ENCODE measurements at places on chromosomes 3 and 15. TPM values are rescaled to one million over a fixed set of nuclear protein-coding genes. Genes with fewer than 3 reads are reported as not detected.

- no peaks in the 10 kb centered on the region for H3K4me1 ChIP-seq
- no peaks in the 10 kb centered on the region for H3K36me3 ChIP-seq
- H3K4me3 ChIP-seq: no peak overlapping the region
- peak; percentile 85 for DNase-seq
- no peaks in the 10 kb centered on the region for H3K27me3 ChIP-seq
These were observed 71.9 kb upstream of the SPATA12 start for GRCh38 chr3:56988458-56989168.

Gene TMEM40
- not detected for total RNA-seq

GRCh38 chr3:79041621-79042020 lies 726.2 kb downstream of the ROBO1 start:
- H3K4me1 ChIP-seq: no peaks in the 10 kb centered on the region
- no peaks in the 10 kb centered on the region for H3K36me3 ChIP-seq
- no peak for DNase-seq
- H3K27me3 ChIP-seq: no peaks in the 10 kb centered on the region

GRCh38 chr15:101490408-101490891 lies 943 bp upstream of the PCSK6 start:
- DNase-seq: no peak
- peaks cover 21% of the 10 kb centered on the region for H3K27me3 ChIP-seq
- H3K36me3 ChIP-seq: no peaks in the 10 kb centered on the region
- H3K4me3 ChIP-seq: no peak overlapping the region
- H3K27ac ChIP-seq: no peak overlapping the region

Gene FEZF2
- not detected for total RNA-seq

Gene CACNA2D2
- 0.55 TPM for total RNA-seq

Gene SLTM
- total RNA-seq: 134 TPM

Gene APBA2
- total RNA-seq: 2.1 TPM

Gene ROPN1B
- not detected for total RNA-seq

GRCh38 chr15:91694131-91694830 lies 159.2 kb upstream of the SLCO3A1 start:
- H3K4me3 ChIP-seq: peak overlapping the region; percentile 11
- H3K27me3 ChIP-seq: no peaks in the 10 kb centered on the region
- H3K36me3 ChIP-seq: no peaks in the 10 kb centered on the region
- H3K4me1 ChIP-seq: no peaks in the 10 kb centered on the region
- H3K27ac ChIP-seq: peak overlapping the region; percentile 84

GRCh38 chr3:4471907-4472306 lies 4.8 kb upstream of the SUMF1 start:
- no peak overlapping the region for H3K27ac ChIP-seq
- peaks cover 6% of the 10 kb centered on the region for H3K27me3 ChIP-seq
- no peak for DNase-seq

DNA sequence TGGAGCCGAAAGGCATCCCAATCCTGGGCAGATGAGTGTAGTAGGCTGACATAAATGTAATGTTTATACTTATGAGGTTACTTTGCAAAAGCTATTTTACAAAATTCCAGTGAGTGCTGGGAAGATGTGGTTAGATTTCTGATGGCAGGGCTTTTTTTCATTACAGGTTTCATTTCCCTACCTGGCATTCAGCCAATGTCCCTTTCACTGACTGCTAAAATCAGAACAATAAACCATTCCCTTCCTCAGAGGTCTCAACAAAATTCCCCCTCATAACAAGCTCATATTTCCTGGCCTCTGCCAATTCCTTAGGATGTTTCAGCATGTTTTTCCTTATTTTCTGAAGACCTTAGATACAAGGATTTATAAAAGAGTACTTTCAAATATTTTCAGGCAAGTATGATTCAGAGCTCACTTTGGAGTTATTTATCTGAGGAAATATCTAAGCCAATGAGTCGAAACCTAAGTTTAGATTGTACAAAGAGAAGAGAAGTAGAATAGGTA lies 40.9 kb upstream of the CCDC80 start:
- H3K4me1 ChIP-seq: peaks cover 11% of the 10 kb centered on the region
- H3K4me3 ChIP-seq: no peak overlapping the region
- H3K27me3 ChIP-seq: no peaks in the 10 kb centered on the region

DNA sequence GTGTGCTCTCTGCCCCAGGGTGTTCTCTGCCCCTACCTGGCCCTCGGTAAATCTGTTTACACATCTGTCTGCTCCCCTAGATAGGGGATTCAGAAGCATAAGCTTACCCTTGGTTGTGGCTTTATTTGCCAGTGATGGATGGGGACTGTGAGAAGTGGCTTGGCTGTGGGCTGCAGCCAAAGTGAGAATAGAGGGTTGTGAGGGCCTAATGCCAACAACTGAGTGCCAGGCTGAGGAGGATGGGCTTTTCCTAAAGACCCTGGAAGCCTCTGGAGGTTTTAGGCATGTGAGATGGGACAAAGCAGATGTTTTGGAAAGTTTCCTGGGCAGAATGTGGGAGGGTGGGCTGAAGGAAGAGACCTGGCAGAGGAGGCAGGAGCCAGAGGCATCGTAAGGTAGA lies 15.4 kb upstream of the APEH start:
- H3K4me1 ChIP-seq: no peaks in the 10 kb centered on the region
- H3K27ac ChIP-seq: no peak overlapping the region
- no peak for DNase-seq
- H3K27me3 ChIP-seq: no peaks in the 10 kb centered on the region
- H3K36me3 ChIP-seq: no peaks in the 10 kb centered on the region

Measured in transverse colon (tissue), 4 donors.